Activated CD4-positive, alpha-beta T cell treated with anti-CD3 and anti-CD28 coated beads, Interleukin-2, amount 50 U/mL, for 1 hour (primary cell): ENCODE measurements at places on chromosomes 3 and 15.

DNA sequence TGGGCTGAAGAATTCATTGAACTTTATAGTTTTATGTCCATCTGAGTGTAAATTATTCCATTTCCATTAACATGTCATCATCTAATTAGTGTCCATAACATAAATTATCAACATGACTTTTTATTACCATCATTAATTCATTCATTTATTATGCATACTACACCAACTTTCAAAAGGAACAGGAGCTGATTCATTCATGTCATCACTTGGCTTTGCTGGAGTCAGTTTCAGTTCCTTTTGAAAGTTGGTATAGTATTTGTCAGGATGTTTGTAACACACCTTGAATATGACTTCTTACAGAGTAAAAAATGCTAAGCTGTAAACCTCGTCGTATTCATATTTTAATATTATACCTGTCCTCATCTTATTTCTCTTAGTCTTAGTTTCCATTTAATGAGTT is 298.0 kb upstream of the RBMS3 start:
- DNase-seq: no peak

GRCh38 chr15:70967646-70968045 is 75.0 kb downstream of the LRRC49 start:
- no peak for DNase-seq

- DNase-seq: no peak
Measured at GRCh38 chr15:70477750-70478250, 285.6 kb downstream of the UACA start.

DNA sequence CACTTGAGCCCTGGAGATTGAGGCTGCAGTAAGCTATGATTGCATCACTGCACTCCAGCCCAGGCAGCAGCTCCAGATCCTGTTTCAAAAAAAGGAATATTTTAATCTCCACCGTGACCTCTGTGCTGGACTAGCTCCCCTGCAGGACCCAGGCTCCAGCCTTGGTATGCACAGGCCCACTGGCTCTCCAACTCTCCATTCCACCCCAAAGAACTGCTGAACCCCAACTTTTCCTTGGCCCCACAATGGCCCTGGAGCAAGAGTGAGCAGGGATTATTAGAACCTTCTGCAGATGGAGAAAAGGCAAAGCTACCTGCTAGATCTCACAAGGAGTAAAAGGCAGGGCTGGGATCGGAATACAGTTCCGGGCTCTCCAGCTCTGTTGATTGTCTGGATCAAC is 32.8 kb upstream of the SFMBT1 start:
- no peak for DNase-seq

- DNase-seq: peak; percentile 2
Measured at GRCh38 chr3:149678351-149678950, 20.6 kb upstream of the WWTR1 start.

DNA sequence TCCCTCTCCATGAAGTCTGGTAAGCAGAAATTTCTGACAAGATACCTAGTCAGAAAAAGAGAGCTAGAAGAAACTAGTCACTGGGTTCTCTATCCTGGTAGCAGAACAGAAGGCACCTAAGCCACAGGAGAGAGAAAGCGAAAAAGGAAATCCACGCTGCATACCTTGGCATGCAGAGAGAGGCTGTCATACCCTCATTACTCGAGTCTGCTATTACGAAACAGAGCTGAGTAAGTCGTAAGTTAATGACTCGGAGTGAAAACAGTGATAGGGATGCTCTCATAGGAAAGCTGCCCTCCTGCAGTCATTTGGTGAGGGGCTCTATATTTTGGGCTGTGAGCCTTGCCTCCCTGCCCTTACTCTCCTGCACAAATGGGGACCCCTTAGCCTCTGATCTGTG is 16.2 kb downstream of the CLRN1 start:
- no peak for DNase-seq

DNA sequence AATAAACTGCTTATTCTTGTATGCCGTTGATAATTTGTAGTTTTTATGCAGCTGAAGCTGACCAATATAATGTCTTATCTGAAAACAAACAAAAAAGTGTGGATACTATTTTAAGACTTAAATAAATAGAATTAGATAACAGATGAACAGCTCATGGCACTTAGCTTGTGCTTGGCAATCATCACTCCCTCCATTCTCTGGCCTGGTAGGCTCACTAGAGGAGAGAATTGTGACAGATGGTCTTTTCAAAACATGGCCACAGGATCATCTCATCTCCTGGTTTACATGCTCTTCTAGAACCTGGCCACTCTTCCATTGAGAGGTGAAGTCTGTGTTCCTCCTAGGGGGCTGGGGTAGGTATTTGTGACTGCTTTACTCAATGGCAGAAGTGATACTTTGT is 58.4 kb upstream of the RBP1 start:
- DNase-seq: no peak

DNA sequence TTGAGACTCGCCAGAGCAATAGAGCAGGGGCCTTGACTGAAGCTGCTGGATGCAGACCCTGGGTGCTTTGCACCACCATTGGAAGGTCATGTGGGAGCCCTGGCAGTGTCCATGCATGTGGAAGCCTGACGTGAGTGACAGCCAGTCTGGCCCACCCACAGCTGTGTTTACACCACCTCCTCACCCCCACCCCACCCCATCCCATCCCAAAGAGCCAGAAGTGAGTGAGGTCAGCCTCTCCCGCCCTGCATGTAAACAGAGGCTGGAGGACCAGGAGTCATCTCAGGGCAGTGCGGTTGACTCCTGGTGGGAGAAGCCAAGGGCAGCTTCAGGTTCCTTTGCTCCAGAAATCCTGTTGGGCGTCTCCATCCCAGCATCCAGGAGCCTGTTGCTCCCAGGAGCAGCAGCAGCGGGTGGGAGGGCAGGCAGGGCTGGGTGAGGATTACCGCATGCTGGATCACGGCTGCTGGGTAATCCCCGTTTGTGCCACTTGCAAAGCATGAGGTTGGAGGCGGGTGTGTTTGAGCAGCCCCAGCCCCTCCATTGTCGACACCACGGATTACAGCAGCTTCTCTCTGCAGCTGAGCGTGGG is 44.6 kb downstream of the CORO2B start:
- no peak for DNase-seq

DNA sequence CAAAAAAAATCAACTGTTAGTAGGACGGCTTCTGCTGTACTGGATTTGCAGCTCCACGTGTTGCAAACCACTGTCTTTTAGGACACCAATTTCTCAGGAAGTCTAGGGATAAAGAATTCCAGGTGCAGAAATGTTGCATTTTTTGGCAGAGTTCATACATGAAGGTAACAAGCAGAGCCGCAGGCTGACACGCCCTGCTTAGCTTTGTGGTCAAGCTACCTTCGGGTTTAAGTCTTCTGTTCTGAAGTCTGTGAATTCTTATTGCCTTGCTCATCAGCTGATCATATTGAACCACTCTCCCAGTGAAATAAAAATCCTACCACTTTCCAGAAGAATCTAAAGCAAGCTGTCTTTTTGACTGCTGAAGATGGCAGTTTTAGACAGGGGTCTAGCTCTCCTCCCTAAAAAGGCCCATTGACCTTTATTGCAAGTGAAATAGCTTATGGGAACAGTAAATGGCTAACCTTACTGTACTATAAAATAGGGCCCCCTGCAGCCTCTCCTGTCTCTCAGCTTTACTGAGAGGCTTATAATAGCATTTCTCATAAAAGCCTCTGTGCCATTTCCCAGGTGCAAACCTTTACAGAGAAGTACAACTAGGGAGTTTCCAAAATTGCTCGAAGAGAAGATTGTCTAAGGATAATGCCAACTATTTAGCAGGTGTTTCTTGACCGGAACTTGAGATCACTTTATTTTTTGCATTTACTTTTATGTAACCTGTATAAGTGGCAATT is 262.2 kb upstream of the IL12A start:
- no peak for DNase-seq

GRCh38 chr3:11534793-11535101 is 109.0 kb downstream of the VGLL4 start:
- DNase-seq: no peak

DNA sequence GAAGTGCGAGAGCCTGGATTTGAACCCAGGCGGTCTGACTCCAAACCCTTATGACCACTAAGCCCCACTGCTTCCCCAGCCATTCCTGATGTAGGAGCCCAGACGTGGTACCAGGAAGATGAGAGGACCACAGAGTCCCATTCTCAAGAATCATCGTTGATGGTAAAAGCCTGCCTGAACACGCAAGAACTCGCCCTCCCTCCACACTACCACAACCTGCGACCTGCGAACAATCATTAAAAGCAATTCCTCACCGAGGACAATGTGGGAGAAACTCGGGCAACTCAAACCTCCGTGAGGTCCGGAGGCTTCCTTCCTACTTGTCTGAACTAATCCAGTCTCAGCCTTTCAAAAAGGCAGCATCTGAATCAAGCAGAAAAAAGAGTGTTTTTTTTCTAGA is 10.3 kb downstream of the MAGI1 start:
- DNase-seq: no peak

DNA sequence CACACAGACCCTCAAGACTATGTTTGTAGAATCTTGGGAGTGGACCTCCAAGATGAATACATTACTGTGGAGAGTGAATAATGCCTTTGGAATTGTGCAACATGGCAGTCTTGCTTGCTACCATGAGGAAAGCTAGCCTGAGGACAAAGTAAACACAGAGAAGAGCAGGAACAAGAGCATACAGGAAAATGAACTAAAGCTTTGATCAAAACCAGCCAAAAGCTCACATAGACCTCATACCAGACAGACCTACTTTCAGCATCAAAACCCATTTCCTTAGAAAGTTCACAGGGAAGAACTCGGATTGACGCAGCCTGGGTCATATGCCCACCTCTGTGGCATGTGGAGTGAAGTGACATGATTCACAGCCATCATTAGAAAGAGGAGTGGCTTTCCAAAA is 3.3 kb upstream of the RAB8B start:
- DNase-seq: no peak

DNA sequence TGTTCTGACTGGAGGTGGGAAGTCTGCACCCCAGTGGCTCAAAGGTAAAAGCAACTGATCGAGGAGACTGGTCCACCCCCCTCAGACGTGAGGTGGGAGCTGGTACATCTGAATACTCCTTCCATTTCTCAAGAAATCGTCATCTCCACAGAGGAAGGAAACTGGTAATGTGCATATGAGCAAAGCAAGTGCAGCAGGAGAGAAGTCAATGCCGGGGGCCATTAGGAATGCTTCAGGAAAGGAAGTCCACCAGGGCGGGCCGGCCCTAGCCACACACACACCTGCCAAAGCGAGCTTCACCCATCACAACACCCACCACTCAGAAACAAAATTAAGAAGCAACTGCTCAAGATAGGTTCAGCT is 8.5 kb downstream of the TBC1D2B start:
- DNase-seq: no peak

GRCh38 chr3:99325402-99325801 is 313.0 kb upstream of the COL8A1 start:
- no peak for DNase-seq

DNA sequence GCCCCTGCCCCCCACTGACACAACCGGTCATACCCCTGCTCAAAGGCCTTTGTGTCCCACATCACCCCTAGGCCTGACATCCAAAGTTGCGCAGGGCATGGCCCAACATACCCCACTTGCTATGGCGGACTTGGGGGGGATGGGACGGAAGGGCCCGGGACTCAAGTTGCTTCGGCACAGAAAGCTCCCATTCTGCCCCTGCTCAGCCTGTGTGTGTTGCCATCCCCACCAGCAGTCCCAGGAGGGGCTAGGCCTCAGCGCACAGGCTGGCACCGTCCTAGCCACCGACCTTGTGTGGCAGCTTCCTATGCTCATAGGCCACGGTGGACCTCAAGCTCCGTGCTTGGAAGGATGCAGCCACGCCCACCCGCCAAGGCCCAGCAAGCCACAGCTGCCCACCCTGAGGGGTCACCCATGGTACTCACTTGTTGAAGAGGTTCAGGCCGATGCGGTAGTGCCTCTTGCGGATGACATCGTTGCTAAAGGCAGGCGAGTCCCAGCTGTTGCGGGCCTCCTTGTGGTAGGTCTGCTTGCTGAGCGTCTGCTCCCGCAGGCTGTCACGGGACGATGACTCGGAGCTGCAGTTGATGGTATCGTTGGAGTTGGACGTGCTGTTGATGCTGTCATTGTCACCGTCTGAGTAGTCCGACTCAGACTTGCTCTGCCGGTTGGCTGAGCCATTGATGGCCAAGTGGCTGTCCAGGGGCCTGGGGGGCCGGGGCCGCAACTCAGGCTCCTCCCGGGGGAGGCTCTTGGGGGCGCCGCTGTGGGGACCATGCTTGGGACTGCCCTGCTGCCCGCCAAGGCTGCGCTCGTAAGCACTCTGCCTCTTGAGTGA is 93.9 kb upstream of the RPL32 start:
- no peak for DNase-seq

GRCh38 chr15:59250249-59250648 is 43.6 kb downstream of the LDHAL6B start:
- no peak for DNase-seq

- DNase-seq: no peak
Measured at GRCh38 chr3:54126551-54126950, 4.2 kb downstream of the CACNA2D3 start.

GRCh38 chr3:102098130-102098885 is 249.0 kb downstream of the NFKBIZ start:
- no peak for DNase-seq

- DNase-seq: no peak
Measured at GRCh38 chr15:93985176-93985575, 246.2 kb upstream of the MCTP2 start.

GRCh38 chr3:50241713-50242380 is 5.8 kb downstream of the GNAI2 start:
- no peak for DNase-seq

- DNase-seq: no peak
Measured at GRCh38 chr3:153927107-153927506, 194.1 kb upstream of the ARHGEF26 start.

- DNase-seq: no peak
Measured at GRCh38 chr15:41334293-41335120, 1.8 kb downstream of the NUSAP1 start.

DNA sequence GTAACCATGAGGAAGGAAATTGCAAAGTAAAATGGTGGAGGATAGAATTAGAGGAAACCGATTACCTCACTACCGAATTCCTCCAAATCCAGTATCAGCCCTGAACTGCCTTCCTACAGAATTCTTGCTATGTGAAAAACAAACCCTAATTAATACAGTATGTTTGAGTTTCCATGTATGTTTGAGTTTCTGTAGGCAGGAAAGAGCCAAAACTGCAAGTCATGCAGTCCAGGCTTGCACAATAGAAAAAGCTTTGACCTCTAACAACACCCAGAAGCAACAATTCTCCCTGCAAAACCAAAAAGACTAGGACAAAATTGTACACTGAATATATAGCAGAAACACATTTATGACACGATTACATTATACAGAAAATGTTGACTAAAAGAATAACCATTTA is 614.8 kb downstream of the DIPK2A start:
- no peak for DNase-seq
